Stimulated activated CD4-positive, alpha-beta T cell treated with anti-CD3 and anti-CD28 coated beads, Interleukin-2, amount 100 ng/mL, for 4 hours (primary cell): ENCODE measurements at places on chromosomes 4 and X.
A peak's percentile ranks its signal among the peaks of the same experiment; 100 is the strongest.

DNA sequence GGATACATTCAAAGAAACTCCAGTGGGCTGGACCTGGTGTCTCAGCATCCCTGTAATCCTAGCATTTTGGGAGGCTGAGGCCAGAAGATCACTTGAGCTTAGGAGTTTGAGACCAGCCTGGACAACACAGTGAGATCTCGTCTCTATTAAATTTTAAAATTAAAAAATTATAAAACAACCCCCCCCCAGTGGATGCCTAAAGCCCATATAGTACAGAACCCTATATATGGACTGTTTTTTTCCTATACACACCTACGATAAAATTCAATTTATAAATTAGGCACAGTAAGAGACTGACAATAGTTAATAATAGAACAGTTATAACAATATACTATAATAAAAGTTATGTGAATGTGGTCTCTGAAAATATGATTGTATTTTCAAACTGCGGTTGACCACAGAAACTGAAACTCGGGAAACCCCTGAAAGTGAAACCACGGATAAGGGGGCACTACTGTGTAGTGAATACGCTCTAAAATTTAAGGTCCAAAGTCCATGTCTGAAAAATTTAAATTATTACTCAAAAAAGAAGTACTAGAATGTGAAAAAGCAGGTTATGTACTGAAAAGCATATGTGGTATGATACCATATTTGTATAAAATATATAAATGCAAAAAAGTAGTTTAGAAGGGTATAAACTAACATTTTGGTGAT is 2.0 kb downstream of the SMIM14 start:
- DNase-seq = no peak

DNA sequence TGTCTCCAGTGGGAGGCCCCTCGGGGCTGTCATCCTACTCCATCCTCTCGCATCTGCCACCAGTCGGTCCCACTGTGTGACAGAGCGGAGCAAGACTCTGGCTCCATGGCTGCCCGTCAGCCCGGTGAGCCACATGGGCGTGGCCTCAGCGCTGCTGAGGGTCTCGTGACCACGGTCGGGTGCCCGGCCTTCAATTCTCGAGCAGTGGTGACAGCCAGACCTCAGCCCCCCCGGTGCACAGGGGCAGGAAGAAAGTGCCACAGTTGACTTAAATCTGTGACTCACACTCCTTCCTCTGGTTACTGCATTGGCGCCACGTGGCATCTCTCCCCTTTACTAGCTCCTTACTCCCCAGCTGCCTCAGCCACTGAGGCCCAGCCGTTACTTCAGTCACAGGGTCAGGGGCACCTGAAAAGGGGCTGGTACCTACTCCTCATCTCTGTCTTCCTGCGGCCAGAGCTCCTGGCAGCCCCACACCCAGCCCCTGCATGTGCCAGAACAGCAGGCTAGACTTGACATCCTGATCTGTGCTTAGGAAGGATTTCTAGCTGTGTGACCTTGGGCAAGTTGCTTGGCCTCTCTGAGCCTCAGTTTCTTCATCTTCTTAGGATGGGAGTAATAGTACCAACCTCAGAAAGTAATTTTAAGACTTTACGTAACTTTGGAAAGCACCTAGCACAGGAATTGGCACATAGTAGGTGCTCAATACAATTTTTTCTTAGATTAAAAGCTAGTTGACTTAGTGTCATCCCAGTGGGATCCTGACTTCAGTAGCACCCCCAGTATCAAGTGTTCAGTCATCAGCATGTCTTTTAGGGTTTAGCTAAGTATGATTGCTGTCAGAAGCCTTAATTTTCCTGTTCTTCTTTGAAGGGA is 66.1 kb downstream of the TNIP2 start:
- peak; percentile 3 for DNase-seq

GRCh38 chr4:97987019-97987648 is 156.1 kb downstream of the STPG2 start:
- DNase-seq = no peak

GRCh38 chr4:56426273-56426672 is 9.1 kb downstream of the PPAT start:
- DNase-seq = no peak

DNA sequence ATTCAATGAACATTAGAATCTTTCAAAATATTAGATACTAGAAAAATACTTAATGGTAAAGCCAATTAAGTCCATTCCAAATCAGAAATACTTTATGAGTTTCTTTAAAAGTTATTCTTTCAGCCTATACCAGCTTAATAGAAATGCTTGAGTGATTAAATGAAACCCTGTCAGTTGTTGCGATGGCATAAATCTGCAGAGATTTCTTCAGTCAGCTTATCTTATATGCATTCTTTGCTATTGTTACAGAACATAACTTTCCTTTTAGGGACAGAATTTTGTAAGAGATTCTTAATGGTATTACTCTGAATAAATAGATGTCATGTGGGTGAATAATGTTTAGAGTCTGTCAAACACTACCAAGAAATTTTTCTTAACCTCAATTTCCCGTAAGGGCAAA is 325.0 kb upstream of the HAND2 start:
- no peak for DNase-seq

DNA sequence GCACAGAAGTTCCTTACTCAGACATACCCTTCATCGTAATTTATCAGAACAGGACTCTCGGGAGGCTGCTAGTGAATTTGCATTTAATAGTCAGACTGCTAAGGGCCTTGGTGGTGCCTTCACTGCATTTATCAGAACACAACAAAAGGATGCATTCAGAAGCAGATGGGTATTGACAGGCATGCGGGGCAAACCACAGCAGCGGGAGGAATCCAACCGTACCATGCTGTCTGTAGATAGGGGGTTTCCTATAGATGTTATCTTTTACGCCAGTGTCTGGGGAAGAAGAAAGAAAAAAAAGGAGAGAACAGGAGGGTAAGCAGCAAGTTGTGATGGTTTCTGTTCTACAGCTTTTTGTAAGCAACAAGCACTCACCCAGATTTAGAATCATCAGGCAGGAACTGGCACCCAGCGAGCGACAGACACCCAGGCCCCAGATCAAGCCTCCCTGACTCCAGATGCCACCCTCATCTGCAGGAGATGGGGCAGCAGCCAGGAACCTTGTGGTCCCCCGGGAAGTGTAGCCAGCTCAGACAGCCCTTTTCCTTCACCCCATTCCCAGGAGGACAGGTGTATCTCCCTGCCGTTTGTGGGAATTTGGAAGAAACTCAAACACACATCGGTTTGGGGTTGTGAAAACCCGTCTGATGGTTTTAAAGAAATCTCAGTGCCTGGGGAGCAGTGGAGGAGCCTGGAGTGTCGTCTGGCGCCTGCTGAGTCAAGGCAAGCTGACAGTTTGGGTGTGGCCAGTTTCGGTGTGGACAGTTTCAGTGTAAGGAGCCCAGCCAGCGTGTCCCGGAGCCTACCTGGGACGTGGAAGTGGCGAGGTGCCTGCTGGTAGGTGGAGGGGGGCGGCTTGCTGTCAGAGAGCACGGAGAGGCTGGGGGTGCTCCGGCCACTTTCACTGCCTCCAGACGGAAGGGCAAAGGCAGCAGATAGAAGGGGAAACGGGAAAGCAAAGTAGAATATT is 80.0 kb upstream of the AFAP1 start:
- DNase-seq = no peak

DNA sequence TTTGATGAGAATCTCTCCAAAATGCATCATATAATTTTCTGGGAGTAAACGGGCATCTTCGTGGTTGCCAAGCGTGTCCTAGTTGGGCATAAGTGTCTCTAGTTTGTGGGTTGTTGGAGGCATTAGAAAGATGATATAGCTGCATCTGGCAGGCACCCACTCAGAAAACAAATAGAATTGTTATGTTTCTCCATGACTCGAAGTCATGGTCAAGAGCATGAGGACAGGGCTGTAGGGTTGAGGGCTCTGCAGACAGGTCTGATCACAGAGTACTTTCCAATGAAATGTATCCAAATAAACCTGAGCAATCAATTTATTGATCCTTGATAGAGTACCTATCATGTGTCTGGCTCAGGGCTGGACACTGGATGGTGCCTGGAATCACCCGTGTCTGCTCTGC is 82.7 kb downstream of the SORCS2 start:
- DNase-seq = no peak

GRCh38 chrX:2697306-2697705 is 6.2 kb downstream of the CD99 start:
- DNase-seq = no peak

GRCh38 chrX:154019633-154020528 is at the start of gene IRAK1:
IRAK1 (minus strand) TSS chrX:154019902; CDS start chrX:154019812, 90 bp downstream.
- DNase-seq = peak; percentile 35

GRCh38 chr4:158915683-158916241 is 146.9 kb downstream of the FNIP2 start:
- DNase-seq = no peak

DNA sequence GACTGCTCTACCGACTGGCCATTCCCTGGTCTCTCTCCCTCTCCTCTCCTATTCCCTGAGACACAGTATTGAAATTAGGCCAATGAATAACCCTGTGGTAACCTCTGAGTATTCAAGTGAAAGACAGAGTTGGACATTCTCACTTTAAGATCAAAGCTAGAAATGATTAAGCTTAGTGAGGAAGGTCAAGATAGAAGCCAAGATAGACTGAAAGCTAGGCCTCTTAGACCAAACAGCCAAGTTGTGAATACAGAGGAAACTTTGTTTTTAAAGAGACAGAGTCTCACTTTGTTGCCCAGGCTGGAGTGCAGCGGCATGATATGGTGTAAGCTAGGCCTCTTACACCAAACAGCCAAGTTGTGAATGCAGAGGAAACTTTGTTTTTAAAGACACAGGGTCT is 64.6 kb downstream of the KDM6A start:
- no peak for DNase-seq

DNA sequence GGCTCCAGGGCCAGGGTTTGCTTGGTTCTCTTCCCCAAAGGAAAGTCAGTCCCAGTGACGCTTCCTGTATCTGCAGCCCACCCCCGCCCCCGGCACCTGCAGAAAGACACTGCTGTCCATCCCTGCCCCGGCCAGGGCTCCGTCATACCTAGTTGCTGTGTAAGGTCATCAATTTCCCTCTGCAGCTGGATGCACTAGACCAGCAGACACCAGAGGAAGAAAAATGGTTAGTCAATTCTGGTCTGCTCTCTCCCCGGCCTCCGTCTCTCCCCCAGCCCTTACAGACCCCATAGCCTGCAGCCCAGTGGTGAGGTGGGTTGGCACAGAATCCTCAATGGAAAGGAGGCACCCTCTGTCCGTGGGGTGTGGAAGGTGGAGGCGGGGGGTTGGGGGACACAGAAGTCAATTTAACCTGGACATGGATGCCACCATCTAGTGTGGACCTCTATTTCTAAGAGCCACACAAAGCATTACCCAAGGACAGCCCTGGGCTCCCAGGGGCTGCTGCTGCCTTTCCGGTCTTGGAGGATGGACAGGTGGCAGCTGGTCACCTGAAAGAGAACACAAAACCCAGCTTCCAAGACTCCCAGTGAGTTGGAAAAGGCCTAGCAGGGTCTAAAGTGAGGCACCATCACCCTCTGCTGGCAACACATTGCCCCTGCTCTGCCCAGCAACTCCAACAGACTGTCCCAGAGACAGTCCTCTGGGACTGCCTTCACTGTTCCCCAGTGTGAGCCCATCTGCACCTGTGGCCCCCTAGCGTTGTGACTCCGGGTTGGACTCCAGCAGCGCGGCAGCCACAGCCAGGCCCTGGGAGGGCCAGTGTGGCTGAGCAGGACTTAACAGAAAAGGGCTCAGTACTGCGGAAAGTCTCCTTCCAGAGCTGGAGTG is 40.2 kb upstream of the NHSL2 start:
- DNase-seq = no peak

- no peak for DNase-seq
These were observed 44.7 kb downstream of the GALNT7 start for GRCh38 chr4:173213296-173213695.

DNA sequence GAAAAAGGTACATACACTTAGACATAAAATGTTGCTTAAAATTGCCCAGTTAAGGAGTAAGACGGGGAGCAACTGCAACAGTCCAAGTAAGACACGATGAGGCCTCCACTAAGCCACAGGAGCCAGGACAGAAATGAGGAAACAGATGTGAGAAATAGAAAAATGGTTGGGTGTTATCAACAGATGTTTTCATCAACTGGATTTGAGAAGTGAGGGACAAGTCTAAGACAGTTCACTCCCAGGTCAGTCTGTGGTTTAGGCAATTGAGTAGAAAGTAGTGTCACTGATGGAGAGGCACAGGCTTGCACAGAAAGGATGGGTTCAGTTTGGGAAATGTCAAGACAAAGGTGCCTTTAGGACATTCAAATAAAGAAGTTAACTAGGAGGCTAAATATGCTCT is 23.5 kb upstream of the PHF8 start:
- no peak for DNase-seq

DNA sequence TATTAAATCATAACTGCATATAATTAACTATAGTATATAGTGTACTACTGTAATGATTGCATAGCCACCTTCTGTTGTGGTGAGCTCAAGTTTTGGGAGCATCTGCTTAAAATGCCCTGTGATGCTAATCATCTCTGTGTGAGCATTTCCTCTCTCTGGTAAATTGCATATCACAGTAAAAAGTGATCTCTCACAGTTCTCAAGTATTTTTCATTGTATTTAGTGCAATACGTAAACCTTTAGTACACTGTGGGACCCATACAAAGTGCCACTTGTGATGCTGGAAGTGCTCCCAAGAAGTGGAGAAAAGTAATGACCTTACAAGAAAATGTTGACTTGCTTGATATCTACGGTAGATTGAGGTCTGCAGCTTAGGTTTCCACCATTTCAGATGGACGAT is 82.0 kb downstream of the WWC2 start:
- no peak for DNase-seq

DNA sequence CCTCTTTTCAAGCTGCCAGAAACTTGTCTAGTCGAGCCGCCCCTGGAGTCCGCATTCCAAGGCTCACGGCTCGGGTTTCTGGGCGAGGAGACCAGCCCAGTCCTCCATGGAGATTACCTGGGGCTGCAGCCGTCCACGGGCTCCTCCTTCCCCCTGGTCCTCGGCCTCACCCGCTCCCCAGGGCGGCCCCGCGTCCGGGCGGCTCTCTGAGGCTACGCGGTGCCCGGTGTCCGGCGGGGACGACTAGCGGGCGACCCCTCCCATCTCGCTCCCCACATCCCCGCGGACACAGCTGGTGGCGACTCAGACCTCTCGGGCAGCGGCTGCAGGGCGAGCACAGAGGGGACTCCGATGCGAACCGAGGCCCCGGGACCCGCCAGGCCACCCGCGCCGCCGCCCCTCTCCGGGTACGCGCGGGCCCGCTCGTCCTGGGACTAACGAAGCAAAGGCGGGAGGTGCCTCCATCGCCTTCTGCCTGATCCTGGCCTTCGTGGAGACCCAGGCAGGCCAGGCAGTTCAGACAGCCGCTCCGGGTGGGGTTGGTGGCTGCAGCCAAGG is 159.4 kb downstream of the TRAM1L1 start:
- no peak for DNase-seq

- no peak for DNase-seq
These were observed at the start of gene RAB41 for GRCh38 chrX:70281951-70282350. RAB41 (plus strand) TSS chrX:70282172; CDS start chrX:70282218, 46 bp downstream.

GRCh38 chr4:30767147-30767845 is 47.1 kb downstream of the PCDH7 start:
- no peak for DNase-seq

DNA sequence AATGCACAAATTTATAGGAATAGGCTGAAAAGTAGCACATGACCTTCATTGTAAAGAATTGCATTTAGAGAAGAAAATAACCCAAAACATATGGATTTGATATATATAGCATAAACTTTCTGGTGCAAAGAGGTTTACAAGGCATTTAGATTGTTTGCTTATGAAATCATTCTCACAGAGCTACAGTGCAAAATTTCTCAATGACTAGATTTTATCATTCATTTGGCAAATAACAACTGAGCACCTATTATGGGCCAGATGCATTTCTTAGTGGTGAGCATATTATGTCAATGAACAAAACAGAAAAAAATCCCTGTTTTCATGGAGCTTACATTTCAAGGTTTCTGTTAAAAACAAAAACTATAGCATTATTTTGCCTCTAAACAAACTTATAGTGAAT is 34.1 kb upstream of the TNIP3 start:
- DNase-seq = no peak
